Activated CD4-positive, alpha-beta T cell treated with anti-CD3 and anti-CD28 coated beads, Interleukin-2, amount 50 U/mL, for 24 hours (primary cell): ENCODE measurements at places on chromosomes 3 and 15.

DNA sequence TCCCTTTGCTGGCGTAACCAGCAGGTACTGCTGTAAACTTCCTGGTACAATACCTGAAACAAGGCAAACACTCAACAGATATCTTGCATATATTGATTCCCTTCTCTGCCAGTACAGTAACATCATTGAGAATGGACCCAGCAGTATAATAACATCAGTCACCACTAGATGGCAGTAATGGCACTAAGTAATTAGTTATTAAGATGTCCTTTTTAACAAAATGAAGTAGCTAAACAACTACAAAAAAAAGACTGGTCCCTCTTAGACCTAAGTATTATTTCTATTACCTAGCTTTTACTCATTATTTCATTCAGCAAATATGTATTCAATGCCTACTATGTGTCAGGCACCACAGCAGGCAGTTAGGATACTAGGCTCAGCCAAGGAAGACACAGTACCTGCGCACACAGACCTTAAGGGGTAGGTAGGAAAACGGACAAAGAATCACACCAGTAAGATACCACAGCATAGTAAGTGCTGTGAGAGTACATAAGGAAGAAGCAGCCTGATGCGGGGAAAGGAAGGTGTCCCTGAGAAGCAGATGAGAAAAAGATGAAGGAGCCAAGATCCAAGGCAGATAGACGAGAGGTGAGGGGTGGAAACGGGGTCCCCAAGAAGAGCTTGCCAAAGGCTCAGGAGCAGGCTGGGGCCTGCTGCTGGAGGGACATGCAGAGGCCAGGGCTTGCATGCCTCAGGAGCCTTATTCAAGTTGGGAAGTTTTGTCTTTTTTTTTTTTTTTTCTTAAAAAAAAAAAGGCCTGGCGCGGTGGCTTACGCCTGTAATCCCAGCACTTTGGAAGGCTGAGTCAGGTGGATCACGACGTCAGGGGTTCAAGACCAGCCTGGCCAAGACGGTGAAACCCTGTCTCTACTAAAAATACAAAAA, 102.7 kb upstream of the CHD2 start:
- DNase-seq: no peak

GRCh38 chr3:110973263-110973895, 98.2 kb upstream of the NECTIN3 start:
- DNase-seq: no peak

DNA sequence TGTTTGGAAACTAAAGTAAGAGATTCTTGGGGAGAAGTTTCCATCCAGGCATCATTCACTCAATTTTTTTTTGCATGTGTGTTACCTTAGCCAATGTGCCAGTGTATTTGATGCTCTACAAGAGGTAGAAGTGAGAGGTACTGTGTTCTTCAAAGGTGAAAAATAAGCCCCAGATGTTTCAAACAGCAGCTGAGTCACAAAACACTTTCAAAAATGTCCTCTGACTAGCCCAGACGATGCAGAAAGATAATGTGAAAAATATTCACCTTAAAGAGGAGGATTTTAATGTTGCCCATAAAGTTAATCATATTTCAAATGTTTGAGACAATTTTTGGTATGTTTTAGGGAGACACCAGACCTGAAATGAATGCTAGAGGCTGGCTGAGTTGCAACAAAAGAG, 107.7 kb upstream of the RASGRP1 start:
- no peak for DNase-seq

DNA sequence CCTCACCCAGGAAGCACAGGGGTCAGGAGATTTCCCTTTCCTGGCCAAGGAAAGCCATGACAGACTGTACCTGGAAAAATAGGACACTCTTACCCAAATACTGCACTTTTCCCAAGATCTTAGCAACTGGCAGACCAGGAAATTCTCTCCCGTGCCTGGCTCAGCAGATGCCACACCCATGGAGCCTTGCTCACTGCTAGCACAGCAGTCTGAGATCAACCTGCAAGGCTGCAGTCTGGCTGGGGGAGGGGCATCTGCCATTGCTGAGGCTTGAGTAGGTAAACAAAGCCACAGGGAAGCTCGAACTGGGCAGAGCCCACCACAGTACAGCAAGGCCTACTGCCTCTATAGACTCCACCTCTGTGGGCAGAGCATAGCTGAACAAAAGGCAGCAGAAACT, 567.3 kb upstream of the LMCD1 start:
- DNase-seq: no peak

GRCh38 chr15:61084944-61085367, 144.1 kb downstream of the RORA start:
- no peak for DNase-seq
